ENCODE measurements at places on chromosomes 5 and 9.

GRCh38 chr9:130892477-130893304, 3.9 kb downstream of the QRFP start:
- no peak for DNase-seq

- DNase-seq = no peak
Observed at GRCh38 chr5:145924849-145925248, 11.5 kb upstream of the SH3RF2 start.

GRCh38 chr5:1051366-1051720, 42.7 kb downstream of the NKD2 start:
- no peak for DNase-seq

DNA sequence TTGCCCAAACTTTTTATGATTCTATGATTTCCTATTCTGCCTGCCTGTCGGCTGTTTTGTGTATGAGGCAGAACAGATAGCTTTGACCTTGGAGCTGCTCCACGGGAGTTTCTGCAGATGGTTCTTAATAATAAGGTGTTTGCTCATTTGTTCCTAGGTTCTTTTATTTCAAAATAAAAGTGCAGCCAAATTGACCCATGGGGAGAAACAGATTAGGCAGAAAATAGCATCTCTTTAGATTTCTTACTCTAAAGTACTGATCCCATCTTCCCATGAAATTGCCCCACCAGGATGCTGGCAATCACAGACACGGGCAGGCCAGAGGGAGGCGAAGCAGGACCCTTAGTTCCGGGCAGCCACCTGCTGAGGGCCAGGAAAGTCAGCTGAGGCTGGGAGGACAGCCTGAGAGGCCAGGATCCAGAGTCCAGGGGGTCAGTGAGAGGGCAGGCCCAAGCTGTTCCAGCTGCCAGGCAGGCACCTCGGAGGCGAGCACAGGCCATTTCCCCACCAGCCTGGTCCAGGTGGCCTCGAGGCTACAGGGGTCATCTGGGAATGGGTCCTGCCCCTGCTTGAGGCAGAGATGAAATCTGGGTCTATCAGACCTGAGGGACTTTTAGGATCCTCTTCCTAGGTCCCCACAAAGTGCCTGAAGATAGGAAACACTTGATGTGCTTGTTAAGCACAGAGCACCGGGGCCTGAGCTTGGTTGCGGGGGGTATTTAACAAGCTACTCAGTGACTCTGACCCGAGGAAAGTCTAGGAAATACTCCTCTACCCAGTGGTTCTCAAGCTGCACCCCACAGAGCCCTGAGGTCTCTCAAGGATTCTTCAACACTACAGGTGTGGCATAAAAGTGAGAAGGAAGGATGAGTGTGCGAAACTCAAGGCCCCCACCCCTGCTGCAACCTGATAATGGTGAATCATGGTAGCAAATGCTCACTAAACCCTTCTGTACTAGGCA, 145.4 kb downstream of the CMYA5 start:
- no peak for DNase-seq

GRCh38 chr5:40619421-40619820, 60.3 kb upstream of the PTGER4 start:
- DNase-seq = no peak

- no peak for DNase-seq
Observed at GRCh38 chr9:73923796-73924195, 573.3 kb upstream of the RORB start.

DNA sequence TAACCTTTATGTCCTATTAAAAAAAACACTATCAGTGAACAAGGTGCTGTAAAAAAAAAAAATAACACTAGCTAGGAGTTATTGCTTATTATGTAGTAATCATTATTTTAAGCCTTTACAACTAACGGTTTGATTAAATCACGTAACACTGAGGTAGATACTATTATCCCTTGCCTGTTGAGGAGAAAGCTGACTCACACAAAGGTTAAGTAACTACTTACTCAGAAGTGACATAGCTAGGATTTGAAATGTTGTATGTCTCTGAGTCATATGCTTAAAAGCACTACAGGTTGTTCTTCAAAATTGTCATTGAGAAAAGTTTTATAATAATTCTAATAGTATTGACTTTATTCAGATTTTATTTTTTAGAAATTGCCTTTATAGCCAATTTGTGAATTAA, 8.8 kb downstream of the TENT2 start:
- DNase-seq = no peak

GRCh38 chr5:125549322-125549911, 803.0 kb upstream of the ZNF608 start:
- DNase-seq = no peak

DNA sequence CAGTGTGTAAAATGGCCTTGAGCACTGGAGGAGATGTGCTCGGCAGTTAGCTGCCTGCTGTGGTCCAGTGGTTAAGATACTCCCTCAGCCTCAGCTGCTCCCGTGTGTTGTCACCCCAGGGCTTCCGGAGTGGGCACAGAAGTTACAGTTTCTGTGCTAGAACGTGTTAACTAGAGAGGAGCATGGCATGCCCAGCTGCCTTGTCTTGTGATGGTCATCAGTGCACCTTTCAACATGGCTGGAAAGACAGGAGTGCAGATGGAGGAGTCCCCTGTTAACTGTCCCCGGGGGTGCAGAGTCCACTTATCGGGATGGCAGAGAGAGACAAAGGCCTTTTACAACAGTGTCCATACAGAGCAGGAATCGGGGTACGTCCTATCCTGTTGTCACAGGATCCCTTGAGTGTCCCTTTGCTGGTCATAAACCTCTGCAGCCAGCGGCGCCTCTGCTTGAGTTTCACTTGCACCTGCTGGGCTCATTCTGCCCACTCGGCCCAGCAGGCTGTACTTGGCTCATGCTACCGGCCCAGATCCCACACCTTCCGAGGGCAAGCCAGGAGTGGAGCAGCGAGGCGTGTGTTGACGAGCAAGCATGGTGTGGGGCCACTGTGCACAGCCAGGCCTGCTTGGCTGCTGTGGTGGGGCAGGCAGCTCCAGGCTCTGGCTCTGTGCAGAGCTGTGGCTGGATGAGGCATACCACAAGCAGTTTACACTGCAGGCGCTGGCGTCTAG, 112.6 kb downstream of the EHMT1 start:
- DNase-seq = no peak

DNA sequence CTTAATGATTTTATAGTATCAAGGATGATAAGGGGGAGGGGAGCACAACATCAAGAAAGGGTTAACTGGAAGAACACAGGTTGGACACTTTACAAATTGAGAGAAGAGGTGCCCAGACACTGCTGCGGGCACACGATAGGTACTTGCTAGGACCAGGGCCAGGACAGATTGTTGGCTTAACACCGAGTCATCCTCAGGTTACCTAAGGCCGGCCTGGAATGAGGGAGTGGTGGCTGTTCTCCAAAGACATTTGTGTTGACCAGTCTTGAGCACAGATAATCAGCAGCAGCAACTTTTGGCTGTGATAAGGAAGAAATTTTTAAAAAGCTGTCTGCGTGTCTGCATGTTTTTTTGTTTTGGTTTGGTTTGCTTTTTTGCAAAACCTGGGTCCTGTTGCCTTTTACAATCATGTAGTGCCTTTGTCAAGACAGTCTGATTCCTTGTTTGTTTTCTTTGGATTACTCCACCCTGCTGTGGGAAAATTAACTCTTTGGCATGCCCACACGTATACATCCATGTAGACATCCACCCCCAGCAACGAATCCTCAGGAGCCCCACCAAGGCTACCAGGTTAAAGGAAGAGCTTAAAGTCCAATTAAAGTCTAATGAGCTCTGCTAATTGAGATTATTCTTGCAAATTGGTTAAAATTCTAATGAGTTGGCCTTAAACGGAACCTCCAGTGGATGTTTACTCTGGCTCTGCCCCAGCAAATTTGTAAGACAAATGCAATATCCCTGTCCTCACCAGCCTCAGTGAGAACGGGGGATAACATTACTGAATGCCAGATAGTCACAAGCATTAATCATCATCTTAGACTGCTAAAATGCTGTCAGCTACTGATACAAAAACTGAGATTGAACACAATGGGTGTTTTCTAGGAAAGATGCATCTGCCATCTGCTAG, 382.3 kb downstream of the ACTL7B start:
- no peak for DNase-seq

DNA sequence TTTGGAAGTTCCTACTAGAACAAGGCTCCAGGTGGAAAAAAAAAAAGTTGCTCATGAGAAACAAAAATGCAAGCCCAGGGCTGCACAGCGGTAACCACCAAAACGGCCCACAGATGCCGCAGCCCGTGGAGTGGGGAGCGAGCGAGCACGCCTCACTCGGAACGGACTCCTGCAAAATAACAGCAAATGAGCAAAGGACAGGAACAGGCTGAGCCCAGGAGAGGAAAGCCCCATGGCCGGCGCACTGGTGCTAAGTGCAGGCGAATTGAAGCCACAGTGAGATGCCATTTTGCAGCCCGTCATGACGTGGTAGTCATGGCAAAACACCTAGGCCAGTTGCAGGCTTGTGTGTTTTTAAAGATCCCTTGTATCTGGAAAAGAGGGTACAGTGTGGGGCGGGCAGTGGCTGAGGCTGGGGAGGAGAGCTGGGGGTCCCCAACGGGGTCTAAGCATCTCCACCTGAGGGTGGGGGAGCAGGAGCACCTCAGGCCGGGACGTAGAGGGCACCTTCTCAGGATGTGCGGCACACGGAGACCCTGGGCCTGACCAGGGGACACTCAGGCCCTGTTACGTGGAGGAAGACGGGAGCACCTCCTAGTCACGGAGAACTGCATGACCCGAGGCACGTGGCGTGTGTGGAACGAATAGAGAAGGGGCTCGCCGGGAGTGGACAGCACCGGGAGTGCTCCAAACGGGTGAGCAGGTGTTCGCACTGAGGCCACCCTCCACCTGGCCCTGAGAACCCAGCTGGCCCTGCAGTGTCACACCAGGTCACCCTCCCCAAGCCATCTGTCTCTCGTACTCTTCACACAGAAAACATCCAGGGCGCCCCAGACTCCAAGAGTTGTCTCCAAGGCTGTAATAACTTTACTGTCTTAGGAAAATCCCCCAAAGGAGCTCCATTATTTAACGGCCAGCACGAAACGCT, 10.7 kb downstream of the GRM6 start:
- no peak for DNase-seq

DNA sequence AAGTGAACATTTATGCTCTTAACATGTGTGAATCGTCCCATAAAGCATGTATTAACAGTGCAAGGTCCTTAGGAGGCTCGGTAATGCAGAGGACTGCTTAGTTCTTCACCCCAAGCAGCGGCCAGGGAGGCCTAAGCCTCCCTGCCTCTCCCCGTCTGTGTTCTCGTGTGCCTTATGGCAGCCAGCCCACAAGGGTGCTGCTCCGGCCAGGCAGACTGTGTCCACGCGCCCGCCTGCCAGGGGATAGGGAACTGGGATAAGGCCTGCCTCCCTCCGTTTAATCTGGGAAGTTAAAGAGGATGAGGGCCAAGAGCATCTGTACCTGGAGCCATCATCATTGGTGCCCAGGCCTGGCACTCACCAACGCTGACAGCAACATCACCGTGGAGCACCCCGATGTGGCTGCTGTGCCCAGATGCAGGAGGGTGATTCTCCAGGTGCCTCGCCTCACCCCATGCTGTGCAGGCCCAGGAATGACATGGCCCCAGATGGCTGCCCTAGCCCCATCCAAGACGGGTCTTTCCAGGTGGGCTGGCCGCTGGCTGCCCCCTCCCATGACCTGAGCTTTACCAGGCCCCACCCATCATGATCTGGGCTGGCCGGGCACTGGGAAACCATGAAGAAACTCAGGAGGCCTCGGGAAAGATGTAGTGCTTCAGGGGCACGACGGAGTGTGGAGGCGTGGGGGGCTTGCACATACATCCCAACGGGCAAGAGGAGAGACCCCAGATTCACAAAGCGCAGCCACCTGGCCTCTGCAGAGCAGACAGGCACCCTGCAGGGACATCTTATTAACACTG, 35.6 kb upstream of the SUSD3 start:
- DNase-seq = no peak

DNA sequence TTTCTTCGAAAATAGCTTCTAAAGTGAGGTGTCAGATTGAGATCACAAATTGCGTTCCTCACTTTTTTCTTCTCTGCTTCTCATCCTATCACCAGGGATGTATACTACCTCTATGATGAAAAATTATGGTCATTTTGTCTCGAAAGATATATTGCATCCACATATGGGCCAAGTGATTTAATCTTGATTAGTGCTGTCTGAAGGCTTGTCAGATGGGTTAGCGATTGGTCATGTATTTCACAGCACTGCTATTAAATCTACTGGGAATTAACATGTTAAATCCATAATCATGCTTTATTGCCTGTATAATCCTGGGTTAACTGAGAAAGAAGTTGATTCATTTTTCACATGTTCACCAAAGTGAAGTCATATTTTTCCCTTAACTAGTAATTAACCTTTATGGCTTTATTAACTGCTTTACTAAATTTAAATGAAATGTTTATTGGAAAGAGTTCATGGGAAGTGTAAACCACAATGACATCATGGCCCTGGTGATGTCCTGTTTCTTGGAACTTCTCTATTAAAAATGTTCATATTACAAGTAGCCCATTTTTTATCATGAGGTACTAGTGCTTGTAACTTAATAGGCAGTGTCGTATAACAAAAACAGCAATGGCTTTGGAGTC, 193.3 kb downstream of the SMC2 start:
- DNase-seq = no peak

DNA sequence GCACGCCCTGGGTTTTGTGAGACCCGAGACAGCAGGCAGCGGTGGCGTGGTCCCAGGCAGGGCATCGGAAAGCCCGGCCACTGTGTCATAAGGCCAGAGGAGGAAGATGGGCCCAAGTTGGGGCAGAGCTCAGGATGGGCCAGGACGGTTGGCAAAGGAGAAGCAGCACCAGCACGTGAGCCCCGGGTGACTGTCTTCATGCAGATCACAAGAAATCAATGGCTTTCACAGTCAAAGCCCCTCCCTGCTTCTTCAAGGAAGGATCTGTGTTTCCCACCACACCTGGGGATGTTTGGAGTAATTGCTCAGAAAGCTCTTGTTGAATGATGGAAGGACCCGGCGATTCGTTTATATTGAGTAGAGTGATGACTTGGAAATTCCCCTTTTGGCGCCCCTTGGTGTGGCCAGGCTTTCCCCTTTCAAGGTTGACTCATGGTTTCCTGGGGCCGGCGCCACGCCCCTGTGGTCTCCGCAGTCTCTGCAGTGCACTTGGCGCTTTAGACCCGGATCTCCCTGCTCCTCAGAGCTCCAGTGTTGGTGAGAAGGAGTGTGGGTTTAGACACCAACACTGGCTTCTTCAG, 52.1 kb downstream of the IL31RA start:
- no peak for DNase-seq

DNA sequence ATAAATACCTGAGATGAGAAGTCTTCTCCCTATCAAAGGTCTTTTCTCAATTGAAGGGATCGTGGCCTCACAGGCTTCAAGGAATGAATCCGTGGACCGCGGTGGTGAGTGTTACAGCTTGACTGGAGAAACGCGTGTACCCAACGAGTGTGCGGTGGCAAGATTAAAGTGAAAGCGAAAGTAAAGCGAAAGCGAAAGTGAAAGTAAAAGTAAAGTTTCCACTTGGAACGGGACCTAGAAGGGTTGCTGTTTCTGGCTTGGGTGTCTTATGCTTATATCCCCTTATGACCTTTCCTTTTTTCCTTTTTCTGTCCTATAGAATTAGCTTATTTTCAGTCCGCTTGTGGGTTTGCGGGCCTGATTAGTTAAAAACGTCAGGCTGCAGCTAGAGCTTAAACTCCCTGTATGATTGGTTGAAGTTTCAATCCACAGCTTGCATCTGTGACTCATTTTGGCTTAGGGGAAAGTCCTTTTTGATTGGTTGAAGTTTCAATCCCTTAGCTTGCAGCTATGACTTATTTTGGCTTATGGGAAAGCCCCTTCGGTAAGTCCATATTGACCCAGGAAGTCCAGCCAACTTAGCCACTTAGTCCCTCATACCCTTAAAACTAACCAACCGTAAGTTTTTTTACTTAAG, 924.3 kb upstream of the CDH10 start:
- no peak for DNase-seq
